ENCODE measurements at places on chromosomes 1 and 21.

DNA sequence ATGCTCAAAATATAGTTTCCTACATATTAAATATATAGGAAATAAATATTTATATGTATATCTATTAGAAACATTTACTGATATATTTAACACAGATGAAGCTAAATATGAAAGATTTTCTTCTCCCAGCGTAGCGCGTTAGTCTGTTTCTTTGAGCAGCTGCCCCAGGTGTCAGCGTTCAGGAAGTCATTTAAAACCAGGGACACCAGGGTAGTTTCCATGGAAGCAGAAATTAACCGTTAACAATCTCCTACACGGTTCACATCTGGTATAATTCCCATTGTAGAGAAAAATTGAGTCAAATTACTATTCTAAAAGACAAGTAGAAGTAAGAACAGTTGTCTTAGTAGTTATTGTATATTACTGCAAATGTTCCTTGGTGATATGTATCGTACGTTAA, 1443.7 kb downstream of the MRPL39 start:
- DNase-seq: no peak

DNA sequence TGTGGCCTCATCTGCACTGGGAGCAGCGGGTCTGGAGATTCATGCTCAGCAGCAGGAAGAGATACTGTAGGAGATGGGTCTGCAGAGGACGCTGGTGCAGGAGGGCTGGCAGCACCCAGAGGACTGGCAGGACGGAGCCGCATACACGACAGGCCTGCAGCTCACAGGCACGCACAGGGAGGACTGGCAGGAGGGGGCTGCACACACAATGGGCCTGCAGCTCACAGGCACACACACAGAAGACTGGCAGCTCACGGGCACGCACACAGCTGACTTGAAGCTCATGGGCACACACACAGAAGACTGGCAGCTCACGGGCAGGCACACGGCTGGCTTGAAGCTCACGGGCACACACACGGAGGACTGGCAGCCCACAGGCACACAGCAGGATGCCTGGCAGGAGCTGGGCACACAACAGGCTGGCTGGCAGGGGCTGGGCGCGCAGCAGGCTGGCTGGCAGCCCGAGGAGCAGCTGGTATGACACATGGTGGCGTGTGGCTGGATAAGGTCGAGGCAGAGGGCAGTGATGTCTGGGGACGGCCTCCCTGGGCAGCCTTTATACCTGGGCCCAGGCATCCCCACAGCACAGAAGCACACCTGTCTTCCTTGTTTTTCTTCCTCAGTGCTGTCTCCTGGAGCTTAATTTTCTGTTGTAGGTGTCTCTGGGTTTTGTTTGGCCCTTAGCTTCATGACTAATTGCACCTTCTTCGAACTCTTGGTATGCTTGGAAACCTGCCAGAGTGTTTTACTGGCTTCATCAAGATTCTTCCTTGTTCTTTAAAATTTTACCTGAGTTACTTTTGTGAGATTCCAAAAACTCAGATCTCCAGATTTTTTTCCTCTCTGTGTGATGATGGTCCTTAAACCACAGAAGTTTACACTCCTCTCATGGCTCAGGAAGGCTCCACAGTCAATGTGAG, at the start of gene KRTAP12-2:
KRTAP12-2 (minus strand) TSS at position 527 of the 920 bp plus-strand sequence; CDS start at position 486, 41 bp downstream.
- DNase-seq: no peak

DNA sequence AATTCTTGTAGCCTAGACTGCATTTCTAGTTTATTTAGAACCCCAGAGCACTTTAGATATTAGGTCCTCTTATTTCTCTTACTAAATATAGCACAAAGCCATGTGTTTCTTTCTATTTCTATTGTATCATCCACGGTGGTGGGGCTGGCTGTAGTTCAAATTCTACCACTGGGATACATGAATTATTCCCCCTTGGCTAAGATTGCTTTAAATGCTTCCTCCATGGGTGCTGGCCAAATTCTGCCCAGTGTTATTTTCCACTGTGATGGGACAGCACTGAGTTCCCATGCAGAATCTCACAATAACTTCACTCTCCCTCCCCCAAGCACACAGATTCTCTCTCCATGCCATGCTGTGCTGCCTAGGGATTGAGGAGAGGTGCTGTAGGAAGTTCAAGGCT, 41.5 kb upstream of the GBP6 start:
- DNase-seq: no peak

GRCh38 chr21:46179708-46180078, 4.6 kb downstream of the SPATC1L start:
- no peak for DNase-seq

DNA sequence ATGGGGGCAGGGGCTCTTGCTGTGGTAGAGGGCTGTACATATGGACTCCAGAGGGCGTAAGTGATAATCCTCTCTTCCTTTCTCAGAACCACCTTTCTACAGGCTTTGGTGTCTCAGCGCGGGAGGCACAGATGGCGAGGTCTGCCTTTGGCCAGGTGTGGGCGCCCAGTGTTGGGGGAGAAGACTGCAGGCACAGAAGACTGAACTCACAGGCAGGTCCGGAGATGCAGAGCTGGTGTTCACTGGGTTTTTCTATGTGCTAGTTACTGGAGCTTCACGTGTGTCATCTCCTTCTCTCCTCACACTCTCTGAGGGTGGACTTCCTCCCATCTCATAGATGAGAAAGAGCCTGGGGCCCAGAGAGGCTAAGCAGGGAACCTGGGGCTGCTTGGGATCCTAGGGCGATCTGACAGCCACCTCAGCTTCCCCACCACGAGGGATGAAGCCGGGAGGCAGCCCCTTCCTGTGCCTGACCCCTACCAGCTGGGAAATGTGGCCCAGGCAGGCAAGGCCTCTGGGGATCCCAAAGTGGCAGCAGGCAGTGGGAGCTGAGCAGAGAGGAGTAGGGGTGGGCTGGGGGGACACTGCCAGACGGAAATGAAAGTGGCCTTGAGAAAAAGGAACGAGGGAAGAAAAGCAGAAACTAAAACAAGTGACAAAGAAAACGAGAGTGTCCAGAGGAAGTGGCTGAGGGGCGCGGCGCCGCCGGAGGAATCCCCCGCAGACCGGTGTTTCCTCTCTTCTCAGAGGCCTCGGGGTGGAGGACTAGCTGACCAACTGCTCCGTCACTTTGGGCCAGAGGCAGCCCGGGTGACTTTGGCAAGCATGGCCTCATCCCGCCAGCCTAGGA, 191.6 kb downstream of the HIVEP3 start:
- no peak for DNase-seq

DNA sequence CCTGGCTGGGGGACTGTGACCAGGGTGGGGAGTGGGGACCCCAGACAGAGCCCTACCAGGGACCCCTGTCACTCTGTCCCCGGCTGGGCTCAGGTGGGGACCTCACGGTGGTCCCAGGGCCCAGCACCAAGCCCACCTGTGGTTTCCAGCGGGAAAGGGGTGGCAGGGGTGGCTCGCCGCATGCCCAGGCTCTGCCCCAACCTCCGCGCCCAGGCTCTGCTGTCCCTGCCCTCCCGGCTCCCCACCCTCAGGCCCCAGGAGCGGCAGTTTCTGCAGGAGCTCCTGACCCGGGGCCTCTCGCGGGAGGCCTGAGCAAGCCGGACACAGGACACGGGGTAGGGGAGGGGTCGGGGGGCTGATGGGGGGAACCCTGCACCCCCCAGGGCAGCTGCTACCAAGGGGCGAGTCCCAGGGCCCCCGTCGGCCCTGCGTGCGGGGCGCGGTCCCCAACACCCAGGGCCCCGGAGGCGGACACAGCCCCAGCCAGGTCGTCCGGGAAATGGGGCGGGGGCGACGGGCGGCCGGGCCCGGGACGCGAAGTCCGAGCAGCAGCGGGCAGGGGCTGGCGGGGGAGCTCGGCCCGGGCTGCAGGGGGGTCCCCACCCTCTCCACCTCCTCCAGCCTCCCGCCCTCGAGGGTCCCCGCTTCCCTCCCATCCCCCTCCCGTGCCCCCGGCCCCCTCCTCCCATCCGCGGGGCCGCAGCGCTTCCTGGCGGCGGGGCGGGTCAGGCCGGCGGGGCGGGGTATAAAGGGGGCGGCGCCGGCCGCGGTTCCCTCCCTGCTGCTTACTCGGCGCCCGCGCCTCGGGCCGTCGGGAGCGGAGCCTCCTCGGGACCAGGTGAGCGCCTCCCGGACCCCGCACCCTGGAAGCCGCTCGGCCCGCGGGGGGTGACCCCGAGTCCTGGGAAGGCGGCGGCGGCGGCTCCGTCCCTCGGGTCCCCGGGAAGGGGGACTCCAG, at the start of gene COL6A2:
COL6A2 (plus strand) TSS at position 777 of the 958 bp plus-strand sequence.
- peak; percentile 10 for DNase-seq

- DNase-seq: no peak
These were observed 60.1 kb upstream of the GCLM start for GRCh38 chr1:93969371-93969770.

- no peak for DNase-seq
These were observed 64.4 kb downstream of the SDCCAG8 start for GRCh38 chr1:243320224-243320623.
